OCI-LY7 (cell line): ENCODE measurements at places on chromosomes 5 and 9. TPM values are rescaled to one million over a fixed set of nuclear protein-coding genes. Genes with fewer than 3 reads are reported as not detected.

RNF224 gene
- total RNA-seq, result 0.30 TPM in 1 of 2 replicates, not detected in the other

PWWP2A gene
- 27.3 and 28.3 TPM in 2 replicates for total RNA-seq

ZNF474 gene
- not detected in 2 replicates for total RNA-seq

NMUR2 gene
- not detected in 2 replicates for total RNA-seq

APBA1 gene
- not detected in 2 replicates for total RNA-seq

DNA sequence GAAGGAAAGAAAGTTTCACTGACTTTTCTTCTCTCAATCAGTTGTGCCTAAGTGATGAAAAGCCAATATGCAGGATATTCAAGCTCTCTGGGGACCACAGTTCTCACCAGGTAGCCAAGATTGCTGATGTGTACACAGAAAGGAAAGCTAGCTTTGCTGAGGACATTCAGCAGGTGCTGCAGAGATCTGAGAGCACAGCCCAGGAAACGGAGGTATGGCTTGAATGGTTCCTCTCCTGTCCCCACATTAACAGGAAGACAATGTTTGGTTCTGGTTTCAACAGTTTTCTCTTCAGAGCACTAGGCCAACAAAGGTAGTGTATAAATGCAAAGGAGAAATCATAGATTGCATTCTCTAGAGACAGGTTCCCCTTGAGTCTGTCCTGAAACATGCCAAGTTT is 69.6 kb downstream of the PTPDC1 start:
- peak; percentile 84 for DNase-seq

DNA sequence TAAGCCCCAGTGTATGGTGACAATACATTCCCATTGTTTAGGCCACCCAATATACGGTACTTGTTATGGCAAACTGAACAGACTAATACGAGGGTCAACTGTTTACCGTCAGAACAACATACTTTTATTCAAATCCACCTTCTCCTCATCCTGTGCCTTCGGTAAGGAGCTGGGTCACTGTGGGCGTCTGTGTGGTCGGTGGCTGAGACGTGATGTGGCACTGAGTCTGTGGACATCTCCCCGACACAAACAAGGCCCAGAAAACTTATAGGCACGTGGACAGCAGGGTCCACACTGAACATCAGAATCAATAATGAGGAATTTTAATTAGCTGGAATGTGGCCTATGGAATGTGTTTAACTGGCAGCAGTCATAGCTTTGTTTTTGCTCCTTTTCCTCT is 154.3 kb upstream of the IRX2 start:
- DNase-seq, result no peak

DNA sequence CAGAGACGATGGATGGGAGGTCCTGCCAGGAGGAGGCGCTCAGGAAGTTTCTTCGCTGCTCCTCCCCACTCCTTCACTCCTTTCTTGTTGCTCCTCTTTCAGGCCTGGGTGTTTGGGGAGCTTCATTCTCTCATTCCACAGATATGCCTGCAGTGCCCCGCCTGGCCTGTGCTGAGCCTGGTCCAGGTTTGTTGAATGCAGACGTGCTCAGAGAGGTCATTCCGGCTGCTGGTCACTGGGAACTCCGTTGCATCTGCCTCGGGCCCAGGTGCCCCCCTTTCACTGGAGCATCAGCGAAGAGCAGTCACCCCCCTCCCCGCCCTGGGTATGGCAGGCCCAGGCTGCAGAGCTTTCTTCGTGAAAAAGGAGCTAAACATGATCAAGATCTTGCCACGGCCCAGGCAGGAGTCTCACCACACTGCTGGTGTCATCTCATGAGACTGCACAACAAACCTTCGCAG is 15.5 kb downstream of the SURF6 start:
- DNase-seq, result no peak

DNA sequence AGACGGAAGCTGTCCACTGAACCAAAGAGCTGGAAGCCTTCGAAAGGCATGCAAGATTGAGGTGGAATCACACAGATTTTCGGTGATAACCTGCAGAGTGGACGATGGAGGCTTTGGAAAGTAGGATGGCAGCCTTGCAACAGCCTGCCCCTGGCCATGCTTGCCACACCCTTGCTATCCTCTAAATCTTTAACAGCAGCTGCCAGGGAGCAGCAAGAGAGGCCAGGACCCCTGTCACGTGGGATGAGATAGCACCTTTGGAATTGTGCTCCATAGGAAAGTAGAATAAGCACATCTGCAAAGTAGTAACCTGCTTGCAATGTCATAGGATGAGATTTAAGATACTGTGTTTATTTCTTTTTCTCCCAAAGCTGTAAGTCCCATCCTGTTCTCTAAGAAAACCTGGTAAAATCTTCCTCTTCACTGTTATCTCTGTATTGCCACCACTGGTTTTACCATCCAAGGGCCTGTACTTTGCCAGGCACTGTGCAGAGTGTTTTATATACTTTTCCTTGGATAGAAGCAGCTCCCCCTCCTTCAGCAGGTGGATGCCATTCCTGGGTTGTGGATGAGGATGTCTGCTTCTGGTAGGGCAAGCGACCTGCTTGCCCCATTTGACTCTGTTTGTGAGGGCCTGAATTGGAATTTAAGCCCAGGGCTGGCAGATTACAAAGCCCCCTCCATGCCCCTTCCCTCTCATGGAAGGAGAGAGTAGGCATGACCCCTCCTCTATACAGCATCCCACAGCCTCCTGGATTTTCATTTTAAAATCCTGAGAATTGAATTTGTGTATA is 10.1 kb downstream of the TRIO start:
- DNase-seq, result no peak

DNA sequence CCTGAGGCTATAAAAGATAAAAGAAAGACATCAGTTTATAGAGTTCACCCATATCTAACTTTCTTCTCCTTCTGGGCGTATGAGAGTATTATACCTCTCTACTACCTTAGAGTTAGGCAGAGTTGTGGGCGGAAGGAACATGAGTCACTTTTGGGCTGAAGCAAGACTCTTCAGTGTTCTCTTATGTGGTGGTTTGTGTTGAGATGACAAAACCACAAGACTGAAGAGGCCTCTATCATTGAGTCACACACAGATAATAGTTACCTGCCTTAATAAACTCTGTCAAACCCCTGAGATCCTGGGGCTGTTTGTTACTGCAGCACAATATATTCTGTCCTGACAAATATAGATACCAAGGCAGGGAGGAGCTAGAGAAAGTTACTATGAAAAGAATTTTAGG is 184.2 kb downstream of the EFNA5 start:
- DNase-seq, result no peak

DNA sequence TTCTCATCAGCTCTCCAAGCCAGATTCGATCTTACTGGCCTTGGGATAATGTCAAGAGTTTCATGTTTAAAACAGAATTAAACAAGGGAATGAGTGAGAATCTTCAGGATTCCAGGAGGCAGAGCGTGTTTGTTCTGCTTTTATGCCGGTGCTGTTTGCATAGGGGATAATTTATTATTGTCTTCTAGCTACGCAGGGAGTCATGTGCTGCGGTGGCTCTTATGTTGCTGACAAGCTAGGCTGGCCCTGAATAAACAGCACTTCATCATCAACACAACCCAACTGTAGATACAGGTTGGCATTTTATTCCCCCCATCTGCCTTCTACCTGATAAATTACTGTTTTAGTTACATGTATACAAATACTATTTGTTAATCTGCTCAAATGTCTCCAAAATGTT is 47.1 kb upstream of the PCA3 start:
- DNase-seq, result no peak

DNA sequence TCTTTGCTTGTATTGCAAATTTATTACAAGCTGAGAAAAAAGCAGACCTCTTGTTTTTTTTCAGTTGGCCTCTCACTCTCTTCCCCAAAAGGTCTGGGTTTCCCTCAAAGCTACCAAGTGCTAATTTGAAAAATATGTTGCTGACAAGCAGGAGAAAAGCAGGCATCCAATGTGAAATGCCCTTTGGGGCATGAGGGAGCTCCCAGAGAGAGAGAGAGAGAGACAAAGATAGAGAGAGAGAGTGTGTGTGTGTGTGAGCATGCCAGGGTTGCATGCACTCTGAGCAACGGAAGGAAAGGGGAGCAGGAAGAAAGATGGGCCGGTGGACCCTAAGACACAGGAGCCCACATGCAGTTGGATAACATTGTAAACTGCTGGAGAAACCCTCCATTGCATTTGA is 358.4 kb downstream of the TMEM38B start:
- no peak for DNase-seq

DNA sequence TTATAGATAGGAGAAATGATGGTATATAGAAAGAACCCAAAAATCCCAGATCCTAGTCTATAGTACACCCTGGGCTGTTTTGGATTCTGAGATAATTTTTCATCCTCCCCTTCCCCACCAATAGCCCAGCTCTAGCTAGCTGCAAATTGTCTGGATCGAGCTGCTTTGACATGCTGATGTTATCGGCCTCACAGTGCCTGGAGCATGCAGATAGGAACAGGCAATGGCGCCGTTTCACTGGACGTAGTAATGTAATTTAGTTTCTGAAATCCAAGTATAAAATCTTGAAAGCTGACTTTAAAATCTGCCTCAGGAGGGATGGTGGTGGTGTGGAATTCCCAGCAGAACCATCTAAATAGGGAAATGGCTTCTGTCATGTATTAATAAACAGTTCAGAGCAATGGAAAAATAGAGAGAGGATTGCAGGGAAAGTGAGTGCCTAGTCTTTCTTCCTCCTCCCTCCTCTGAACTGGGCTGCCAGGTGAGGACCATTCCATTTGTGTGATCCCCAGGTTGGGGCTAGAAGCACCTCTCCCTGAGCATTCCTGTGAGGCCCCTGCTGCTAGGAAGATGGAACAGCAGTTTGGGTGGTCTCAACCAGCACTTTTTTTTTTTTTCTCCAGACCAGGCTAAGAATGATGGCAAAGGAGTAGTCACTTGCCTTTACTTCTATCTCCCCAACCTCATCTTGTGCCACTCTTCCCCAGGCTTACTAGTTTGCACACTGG is 31.9 kb downstream of the FAM219A start:
- no peak for DNase-seq

DNA sequence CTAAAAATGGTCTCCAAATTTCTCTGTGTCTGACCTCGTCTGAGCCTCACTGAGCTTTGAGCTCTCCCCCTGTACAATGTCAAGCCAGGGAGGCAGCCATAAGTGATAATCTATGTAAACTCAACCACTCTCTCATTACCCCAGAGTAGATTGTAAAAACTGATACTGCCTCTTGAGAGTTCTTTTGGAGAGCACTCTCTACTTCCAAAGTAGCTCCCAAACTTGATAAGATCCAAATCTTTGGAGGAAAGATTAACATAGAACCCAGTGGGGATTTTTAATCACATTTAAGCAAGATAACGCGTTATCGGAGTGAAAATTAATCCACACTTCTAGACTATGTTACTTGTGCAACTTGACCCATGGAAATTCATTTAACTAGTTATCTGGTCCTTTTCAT is 54.9 kb downstream of the TMEM167A start:
- no peak for DNase-seq
